Suprapubic skin (tissue), 4 donors: ENCODE measurements at places on chromosomes 2 and 18. TPM values are rescaled to one million over a fixed set of nuclear protein-coding genes. Genes with fewer than 3 reads are reported as not detected.

FHOD3 gene
- total RNA-seq, result 5.8 TPM

CDH20 gene
- total RNA-seq, result 4.1 TPM

APCDD1 gene
- total RNA-seq, result 158 TPM

HOXD4 gene
- 1.9 TPM for total RNA-seq

LANCL1 gene
- total RNA-seq, result 61.8 TPM

SPDYA gene
- total RNA-seq, result 0.76 TPM

CELF4 gene
- not detected for total RNA-seq

LYG1 gene
- 1.4 TPM for total RNA-seq

MSH6 gene
- total RNA-seq, result 17.7 TPM

IL1R2 gene
- total RNA-seq, result 102 TPM

REEP1 gene
- total RNA-seq, result 2.7 TPM

CIDEA gene
- total RNA-seq, result 17.5 TPM

SEPTIN10 gene
- total RNA-seq, result 92.7 TPM

LINC00305 gene
- total RNA-seq, result not detected

NT5DC4 gene
- total RNA-seq, result 4.2 TPM

NTSR2 gene
- total RNA-seq, result not detected

ADAM17 gene
- 47.9 TPM for total RNA-seq

ACMSD gene
- 0.56 TPM for total RNA-seq

CXCR1 gene
- total RNA-seq, result 1.0 TPM

TMEM163 gene
- 0.23 TPM for total RNA-seq

HK2 gene
- 15.4 TPM for total RNA-seq

MYO3B gene
- 0.34 TPM for total RNA-seq

SERPINB2 gene
- 35.0 TPM for total RNA-seq

PPP1R1C gene
- total RNA-seq, result 5.8 TPM

PLGLB1 gene
- 1.6 TPM for total RNA-seq

FAM136A gene
- total RNA-seq, result 24.7 TPM

FNDC4 gene
- total RNA-seq, result 5.8 TPM

PDIA6 gene
- total RNA-seq, result 77.5 TPM

GKN1 gene
- not detected for total RNA-seq

TBR1 gene
- total RNA-seq, result not detected

GRB14 gene
- 2.3 TPM for total RNA-seq

TUBB8B gene
- not detected for total RNA-seq

SLC4A3 gene
- total RNA-seq, result 1.8 TPM

NEUROD1 gene
- total RNA-seq, result not detected

NABP1 gene
- 20.9 TPM for total RNA-seq

ABCB6 gene
- total RNA-seq, result 18.3 TPM

GATA6 gene
- 2.9 TPM for total RNA-seq

VWA3B gene
- total RNA-seq, result not detected

AMER3 gene
- not detected for total RNA-seq

CNGA3 gene
- not detected for total RNA-seq

IL18R1 gene
- total RNA-seq, result 1.1 TPM

AQP12A gene
- not detected for total RNA-seq

NEU4 gene
- 0.70 TPM for total RNA-seq

LOXHD1 gene
- 0.16 TPM for total RNA-seq

CYRIA gene
- 3.6 TPM for total RNA-seq

RAD51AP2 gene
- 0.89 TPM for total RNA-seq

MYCN gene
- 0.57 TPM for total RNA-seq

SP140 gene
- total RNA-seq, result 2.5 TPM

ASTL gene
- not detected for total RNA-seq

KIAA2012 gene
- not detected for total RNA-seq

VWC2L gene
- total RNA-seq, result not detected

SH3BP4 gene
- total RNA-seq, result 51.2 TPM

SCN2A gene
- total RNA-seq, result 0.08 TPM

ALPG gene
- total RNA-seq, result not detected

NAT8 gene
- total RNA-seq, result not detected

SMIM21 gene
- not detected for total RNA-seq

RGPD3 gene
- 1.1 TPM for total RNA-seq
